ENCODE measurements at places on chromosomes 1 and 21. TPM values are rescaled to one million over a fixed set of nuclear protein-coding genes. Genes with fewer than 3 reads are reported as not detected.

SPRR2D gene
- not detected for polyA plus RNA-seq

KRTAP12-2 gene
- polyA plus RNA-seq, result not detected

GPR61 gene
- 0.58 TPM for polyA plus RNA-seq

DNA sequence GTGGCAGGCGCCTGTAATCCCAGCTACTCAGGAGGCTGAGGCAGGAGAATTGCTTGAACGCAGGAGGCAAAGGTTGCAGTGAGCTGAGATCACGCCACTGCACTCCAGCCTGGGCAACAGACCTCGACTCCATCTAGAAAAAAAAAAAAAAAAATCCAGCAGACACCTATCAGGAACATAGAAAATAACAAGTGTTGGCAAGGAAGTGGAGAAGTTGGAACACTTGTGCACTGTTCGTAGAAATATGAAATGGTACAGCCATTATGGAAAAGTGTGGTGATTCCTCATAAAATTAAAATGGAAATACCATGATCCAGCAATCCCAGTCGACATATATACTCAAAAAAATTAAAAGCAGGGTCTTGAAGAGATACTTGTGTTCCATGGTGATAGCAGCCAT lies 12.0 kb upstream of the C1orf162 start:
- DNase-seq, result no peak

GRCh38 chr1:106717591-106717990 lies 338.9 kb upstream of the PRMT6 start:
- no peak for DNase-seq

DNA sequence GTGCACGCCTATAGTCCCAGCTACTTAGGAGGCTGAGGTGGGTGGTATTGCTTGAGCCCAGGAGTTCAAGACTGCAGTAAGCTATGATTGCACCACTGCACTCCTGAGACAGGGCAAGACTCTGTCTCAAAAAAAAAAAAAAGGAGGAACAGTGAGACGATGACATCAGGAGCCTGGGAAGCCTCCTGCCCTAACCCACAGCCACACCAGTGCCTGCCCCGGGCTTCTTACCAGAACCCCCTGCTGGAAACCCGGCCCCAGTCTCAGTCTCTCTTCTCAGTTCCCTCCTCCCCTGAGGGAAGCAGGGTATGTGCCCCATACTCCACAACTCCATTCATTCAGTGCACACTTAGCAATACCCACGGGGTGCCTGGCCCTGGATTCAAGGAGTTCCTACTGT lies 9.1 kb downstream of the COL8A2 start:
- DNase-seq, result no peak

GRCh38 chr21:16116798-16117197 lies 387.0 kb downstream of the USP25 start:
- DNase-seq, result no peak

DNA sequence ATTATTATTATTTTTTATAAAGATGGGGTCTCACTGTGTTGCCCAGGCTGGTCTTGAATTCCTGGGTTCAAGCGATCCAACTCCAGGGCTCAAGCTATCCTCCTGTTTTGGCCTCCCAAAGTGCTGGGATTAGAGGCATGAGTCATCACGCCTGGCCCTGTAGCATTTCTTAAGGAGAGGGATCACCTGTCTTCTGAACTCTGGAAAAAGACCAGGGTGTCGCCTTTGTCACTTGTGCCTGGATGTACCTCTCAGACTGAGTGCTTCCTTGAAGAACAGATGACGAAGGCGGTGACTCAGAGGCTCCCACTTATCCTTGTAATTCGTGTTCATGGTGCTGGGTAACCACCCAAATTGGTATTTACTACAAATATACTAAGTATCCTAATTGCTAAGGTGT lies 2.4 kb upstream of the CGN start:
- DNase-seq, result no peak

DNA sequence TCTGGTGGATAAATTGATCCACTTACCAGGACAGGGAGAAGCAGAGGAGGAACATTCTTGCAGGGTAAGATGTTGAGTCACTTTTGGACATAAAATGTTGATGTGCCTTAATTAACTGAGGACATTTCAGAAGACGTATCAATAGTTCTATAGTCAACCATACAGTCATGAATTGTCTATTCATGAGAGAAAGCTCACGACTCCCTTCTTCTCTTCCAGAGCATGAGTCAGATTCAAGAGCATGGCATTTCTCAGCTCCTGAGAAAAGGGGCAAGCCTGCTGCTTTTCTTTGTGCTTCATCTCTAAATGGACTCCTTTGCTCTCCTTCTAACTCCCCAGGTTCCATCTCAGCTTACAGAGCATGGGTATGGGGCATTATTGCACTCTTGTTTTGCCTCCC lies 55.7 kb downstream of the ADGRL4 start:
- DNase-seq, result no peak

DNA sequence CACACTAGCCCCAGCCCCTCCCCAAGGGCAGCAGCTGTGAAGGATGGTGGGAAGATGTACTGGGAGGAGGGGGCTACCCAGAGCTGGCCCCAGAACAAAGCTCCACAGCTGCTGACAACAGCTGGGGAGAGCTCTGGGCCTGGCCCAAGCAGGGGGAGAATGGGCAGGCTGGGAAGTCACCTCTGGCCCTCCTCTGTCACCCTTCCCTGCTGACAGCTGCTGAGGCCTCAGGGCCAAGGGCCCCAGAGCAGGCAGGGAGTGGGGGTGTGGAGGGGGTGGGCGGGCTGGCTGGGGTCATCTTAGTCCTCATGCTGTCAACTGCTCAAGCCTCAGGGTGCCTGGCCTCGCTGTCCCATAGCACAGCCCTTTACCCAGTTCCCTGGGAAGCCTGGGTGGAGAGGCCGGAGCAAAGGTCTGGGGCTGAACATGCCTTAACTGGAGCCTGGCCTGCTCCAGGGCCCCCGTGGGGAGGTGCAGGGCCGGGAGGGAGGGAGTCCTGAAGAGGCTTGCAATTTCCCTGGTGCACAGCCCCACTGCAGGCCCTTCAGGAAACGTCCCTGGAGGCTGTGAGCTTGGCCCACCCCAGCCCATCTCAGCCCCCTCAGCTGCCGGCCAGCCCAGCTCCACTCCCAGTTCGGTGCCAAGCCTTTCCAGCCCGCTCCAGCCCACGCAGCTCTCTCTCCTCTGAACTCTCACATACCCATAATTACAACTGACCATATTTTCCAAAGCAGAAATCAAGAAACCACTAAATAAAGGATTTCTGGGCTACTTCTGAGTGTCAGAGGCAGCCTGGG lies 25.7 kb downstream of the HSPG2 start:
- no peak for DNase-seq

DNA sequence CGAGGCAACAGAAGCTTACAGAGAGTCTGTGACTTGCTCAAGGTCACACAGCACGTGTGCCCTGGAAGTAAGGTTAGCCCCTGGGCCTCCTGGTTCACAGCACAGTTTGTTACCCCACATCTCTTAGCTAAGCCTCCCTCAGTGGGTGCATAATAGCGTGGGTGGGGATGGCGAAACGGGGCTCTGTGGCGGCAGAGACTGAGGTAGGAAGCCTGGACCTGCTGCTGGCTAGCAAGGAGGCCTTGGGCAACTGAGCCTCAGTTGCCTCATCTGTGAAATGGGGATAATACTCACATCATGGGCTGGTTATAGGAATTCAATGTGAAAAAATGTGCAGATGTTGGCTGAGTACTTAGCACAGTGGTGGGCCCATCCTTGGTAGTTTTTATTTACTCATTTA lies 596 bp downstream of the PADI4 start:
- DNase-seq, result no peak

All from left renal cortex interstitium (tissue), 4 donors.